ENCODE measurements at places on chromosomes 13 and 19. TPM values are rescaled to one million over a fixed set of nuclear protein-coding genes. Genes with fewer than 3 reads are reported as not detected.

GRCh38 chr19:1455336-1456120, 5.6 kb downstream of the APC2 start:
- no peak for DNase-seq

- DNase-seq, result no peak
Observed at GRCh38 chr19:51024924-51025323, 1.5 kb downstream of the KLK11 start.

DNA sequence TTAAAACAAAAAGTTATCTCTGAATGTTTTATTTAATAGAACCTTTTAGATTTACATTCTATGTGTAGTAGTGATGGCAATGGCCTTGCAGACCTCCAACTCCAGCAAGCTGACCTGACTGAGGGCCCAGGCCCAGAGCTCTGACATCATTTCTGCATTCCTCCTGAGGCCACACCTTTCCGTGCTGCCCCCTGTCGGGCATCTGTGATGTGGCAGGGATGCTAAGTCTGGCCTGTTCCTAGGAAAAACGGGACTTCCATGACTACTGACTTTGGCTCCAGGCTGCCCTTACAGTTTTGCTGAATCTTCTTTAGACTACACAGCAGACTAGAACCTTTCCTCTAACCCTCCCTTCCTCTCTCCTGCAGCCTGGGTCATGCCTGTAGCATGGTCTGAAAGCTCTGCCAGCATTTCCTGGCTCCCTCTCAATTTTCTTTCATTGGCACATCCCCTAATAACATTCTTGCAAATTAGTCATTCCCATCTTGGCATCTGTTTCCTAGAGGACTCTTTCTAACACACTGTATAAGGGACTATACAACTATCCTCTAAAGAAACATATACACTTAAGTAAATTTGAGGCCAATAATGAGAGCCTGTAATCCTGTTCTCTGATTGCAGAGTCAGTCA, 249.1 kb downstream of the GPC5 start:
- DNase-seq, result no peak

MTUS2 gene
- total RNA-seq, result 1.4 TPM

GRK1 gene
- 0.05 TPM for total RNA-seq

All from urinary bladder (tissue), 4 donors.